Body of pancreas (tissue), 4 donors: ENCODE measurements at places on chromosomes 3 and 15. TPM values are rescaled to one million over a fixed set of nuclear protein-coding genes. Genes with fewer than 3 reads are reported as not detected.

DNA sequence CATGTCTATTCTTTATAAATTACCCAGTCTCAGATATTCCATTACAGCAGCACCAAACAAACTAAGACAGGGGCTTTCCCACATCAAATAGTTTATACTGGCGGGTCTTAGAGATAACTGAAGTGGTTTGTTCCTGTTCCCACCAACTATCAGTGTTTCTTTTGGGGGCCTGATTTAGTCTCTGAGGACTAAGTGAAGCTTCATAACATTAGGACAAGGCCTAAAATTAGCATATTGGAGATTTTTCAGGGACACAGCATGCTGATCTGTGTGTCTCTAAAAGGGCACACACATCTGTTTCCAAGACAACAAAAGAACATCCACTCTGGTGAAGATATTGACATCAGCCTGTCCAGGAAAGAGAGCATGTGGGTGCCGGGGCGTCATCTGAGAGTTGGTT, 72.6 kb upstream of the SEMA6D start:
- DNase-seq, result no peak
- no peaks in the 10 kb centered on the region for H3K4me1 ChIP-seq
- H3K27me3 ChIP-seq, result no peaks in the 10 kb centered on the region
- H3K27ac ChIP-seq, result no peak overlapping the region
- H3K4me3 ChIP-seq, result no peak overlapping the region
- no peaks in the 10 kb centered on the region for H3K36me3 ChIP-seq

- H3K27ac ChIP-seq, result no peak overlapping the region
- H3K4me3 ChIP-seq, result no peak overlapping the region
- DNase-seq, result no peak
- no peaks in the 10 kb centered on the region for H3K27me3 ChIP-seq
- peaks cover 9% of the 10 kb centered on the region for H3K4me1 ChIP-seq
These were observed 49.2 kb upstream of the LRRFIP2 start for GRCh38 chr3:37223576-37223975.

DNA sequence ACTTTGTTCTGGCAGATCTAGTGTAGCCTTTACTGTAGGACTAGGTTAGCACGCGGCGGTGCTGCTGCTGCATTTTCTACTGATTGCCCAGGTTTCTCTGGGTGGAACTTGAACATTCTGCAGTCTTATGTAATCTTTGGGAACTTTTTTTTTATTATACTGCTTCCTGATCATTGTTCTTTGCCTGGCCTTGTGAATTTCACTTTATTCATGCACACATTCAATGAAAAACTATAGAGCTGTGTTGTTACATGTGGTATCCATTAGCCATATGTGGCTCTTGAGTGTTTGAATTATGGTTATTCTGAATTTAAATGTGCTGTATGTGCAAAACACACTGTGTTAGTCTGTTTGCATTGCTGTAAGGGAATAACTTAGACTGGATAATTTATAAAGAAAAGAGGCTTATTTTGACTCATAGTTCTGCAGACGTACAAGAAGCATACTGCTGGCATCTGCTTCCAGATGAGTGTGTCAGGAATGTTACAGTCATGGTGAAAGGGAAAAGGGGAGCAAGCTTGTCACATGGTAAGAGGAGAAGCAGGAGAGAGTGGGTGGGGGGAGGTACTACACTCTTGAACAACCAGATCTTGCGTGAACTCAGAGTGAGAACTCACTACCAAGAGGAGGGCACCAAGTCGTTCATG, 26.5 kb downstream of the MEF2A start:
- peaks cover 14% of the 10 kb centered on the region for H3K4me1 ChIP-seq
- H3K27ac ChIP-seq, result no peak overlapping the region
- no peak overlapping the region for H3K4me3 ChIP-seq

SMAD6 gene
- total RNA-seq, result 25.4 TPM
